ENCODE measurements at places on chromosomes 13 and 19.

DNA sequence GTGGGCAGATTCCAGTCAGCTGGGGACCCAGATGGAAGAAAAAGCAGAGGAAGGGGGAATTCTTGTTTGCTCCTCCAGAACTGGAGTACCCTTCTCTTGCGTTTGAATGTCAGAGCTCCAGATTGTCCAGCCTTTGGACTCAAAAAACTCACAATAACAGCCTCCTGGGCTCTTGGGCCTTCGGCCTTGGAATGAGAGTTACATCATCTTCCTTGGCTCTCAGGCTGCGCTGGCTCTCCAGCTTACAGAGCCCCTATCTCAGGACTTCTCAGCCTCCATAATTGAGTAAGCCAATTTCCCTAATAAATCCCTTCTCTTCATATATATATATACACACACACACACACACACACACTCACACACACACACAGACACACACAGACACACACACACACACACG lies 1215.7 kb upstream of the SLC10A2 start:
- no peak for DNase-seq

GRCh38 chr19:11041966-11042627 lies 47.2 kb upstream of the LDLR start:
- DNase-seq = no peak

DNA sequence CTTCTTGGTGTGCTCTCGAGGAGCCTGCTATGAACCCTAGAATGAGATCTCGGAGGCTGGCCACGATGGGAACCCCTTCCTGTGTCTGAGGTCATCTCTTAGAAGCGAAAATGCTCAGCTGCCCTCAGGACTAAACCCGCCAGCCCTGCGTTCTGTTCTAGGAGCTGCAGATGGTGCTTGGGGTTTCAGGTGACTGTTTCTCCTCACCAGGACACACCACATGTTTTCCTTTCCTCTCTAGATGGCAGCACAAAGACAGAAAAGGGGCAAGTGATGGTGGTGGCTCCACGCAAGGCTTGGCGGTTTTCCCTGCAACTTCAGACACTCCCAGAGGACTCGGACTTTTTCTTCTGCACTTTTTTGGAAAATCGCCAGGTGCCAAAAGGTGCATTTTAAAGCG lies 60.1 kb downstream of the RNASEH2B start:
- DNase-seq = no peak

DNA sequence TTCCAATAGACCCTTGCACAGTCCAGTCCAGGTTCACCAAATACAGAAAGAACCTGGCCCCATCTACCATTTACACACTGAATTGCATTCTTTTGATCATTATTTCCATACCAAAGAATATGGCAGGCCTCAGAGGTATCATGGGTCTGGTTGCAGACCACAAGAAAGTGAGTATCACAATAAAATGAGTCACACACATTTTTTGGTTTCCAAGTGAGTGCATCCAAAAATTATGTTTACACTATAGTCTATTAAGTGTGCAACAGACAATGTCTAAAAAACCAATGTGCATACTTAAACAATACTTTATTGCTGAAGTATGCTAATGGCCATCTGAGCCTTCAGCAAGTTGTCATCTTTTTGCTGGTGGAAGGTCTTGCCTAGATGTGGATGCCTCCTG lies 105.3 kb downstream of the SPACA7 start:
- DNase-seq = no peak

- no peak for DNase-seq
Observed at GRCh38 chr13:103018556-103018955, 47.7 kb downstream of the SLC10A2 start.

GRCh38 chr19:53772943-53773342 lies 51.2 kb downstream of the NLRP12 start:
- DNase-seq = peak; percentile 32

GRCh38 chr19:6267552-6268381 lies 12.0 kb downstream of the MLLT1 start:
- DNase-seq = no peak

DNA sequence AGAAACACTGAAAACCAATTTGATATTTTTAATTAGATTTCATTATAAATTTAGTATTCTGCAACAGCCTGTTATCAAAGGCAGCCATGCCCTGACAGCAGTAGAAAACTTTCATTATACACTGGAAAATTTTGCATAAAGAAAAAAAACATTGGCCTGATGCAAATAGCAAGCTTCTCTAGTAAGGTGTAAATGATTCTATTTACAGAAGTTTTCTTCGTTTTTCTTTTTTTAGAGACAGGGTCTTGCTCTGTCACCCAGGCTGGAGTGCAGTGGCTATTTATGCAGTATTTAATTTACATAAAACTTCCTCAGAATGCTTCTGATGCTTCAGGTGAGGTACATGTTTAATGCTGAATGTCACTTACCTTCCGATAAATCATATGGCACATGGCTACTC lies 67.0 kb downstream of the ABCC4 start:
- DNase-seq = no peak

DNA sequence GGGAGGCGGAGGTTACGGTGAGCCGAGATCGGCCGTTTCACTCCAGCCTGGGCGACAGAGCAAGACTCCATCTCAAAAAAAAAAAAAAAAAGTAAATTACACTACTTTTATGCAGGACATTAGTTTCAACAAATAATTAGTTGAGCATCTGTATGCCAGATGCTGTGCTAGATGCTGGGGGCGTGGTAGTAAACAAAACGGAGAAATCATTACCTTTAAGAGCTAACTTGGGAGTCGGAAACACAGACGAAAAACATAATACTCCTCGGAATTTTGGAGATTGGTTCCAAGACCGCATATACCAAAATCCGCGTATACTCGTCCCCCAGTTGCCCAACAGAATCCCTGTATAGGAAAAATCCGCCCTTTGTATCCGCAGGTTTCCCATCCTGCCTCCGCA lies 1.3 kb upstream of the DUS3L start:
- DNase-seq = no peak

GRCh38 chr19:38733493-38734175 lies 10.6 kb downstream of the CAPN12 start:
- no peak for DNase-seq

DNA sequence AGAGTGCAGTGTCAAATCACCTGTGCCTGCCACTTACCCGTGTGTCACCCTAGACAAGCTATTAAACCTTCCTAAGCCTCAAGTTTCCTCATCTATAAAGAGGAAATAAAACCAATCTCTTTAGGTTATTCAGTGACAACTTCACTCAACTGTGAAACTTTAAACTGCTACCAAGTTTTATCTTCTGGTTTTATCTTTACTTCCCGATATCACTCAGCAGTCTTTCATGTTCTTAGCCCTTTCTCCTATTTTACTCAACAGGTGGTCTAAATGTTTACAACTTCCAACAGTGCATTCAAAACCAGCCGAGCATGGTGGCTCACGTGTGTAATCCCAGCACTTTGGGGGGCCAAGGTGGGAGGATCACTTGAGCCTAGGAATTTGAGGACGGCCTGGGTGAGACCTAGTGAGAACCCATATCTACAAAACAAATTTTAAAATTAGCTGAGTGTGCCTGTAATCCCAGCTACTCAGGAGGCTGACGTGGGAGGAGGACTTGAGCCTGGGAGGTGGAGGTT lies 59.6 kb downstream of the GPALPP1 start:
- no peak for DNase-seq

GRCh38 chr19:12199757-12200419 lies 37.0 kb downstream of the ZNF136 start:
- no peak for DNase-seq
